ENCODE measurements at places on chromosomes 6 and 20. TPM values are rescaled to one million over a fixed set of nuclear protein-coding genes. Genes with fewer than 3 reads are reported as not detected.

ZNF341 gene
- total RNA-seq = 5.0 TPM

ENPP5 gene
- total RNA-seq = not detected

PROKR2 gene
- total RNA-seq = not detected

SYCP2 gene
- total RNA-seq = 0.13 TPM

LINC00237 gene
- total RNA-seq = not detected

DNMT3B gene
- 1.8 TPM for total RNA-seq

FAXC gene
- not detected for total RNA-seq
